Esophagus squamous epithelium (tissue), 5 donors: ENCODE measurements at places on chromosomes 3 and 15.

- DNase-seq = no peak
- H3K36me3 ChIP-seq = no peaks in the 10 kb centered on the region
- H3K4me3 ChIP-seq = peak overlapping the region; percentile 71
Measured at GRCh38 chr15:52020221-52021085, 1.4 kb downstream of the MAPK6 start.

- DNase-seq = no peak
- no peaks in the 10 kb centered on the region for H3K27me3 ChIP-seq
- peaks cover 30% of the 10 kb centered on the region for H3K36me3 ChIP-seq
Measured at GRCh38 chr15:98958918-98959639, 48.5 kb downstream of the PGPEP1L start.

DNA sequence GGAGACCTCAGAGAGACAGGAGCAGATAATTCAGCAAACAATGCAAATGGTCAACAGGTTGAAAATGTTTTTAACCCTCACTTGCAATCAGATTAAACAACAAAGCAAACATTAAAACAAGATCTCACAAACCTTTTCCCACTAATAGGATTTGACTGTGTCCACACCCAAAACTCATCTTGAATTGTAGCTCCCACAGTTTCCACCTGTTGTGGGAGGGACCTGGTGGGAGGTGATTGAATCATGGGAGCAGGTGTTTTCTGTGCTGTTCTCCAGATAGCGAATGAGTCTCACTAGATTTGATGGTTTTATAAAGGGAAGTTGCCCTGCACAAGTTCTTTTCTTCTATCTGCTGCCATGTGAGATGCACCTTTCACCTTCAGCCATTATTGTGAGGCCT lies 1.3 kb upstream of the LYSMD4 start:
- no peak overlapping the region for H3K4me3 ChIP-seq
- no peak overlapping the region for H3K27ac ChIP-seq
- H3K27me3 ChIP-seq = no peaks in the 10 kb centered on the region
- DNase-seq = no peak
- peaks cover 18% of the 10 kb centered on the region for H3K4me1 ChIP-seq

- no peaks in the 10 kb centered on the region for H3K27me3 ChIP-seq
- no peak for DNase-seq
- no peaks in the 10 kb centered on the region for H3K36me3 ChIP-seq
Measured at GRCh38 chr3:17077606-17078005, 192.9 kb downstream of the PLCL2 start.

DNA sequence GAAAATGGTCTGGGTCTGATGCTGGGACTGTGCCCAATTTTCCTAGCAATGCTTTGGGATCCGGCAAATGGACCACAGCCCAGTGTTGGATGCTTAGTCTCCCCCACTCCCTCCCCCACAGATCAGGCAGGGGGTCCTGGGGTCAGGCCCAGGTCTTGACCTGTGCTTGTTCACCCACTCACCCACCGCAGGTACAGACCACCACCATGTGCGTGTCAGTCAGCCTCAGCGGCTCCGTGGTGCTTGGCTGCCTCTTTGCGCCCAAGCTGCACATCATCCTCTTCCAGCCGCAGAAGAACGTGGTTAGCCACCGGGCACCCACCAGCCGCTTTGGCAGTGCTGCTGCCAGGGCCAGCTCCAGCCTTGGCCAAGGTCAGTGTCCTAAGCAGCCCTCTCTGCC lies 10.6 kb downstream of the GRM2 start:
- no peaks in the 10 kb centered on the region for H3K4me1 ChIP-seq
- no peak for DNase-seq
- no peaks in the 10 kb centered on the region for H3K36me3 ChIP-seq
- no peak overlapping the region for H3K27ac ChIP-seq
- no peak overlapping the region for H3K4me3 ChIP-seq

GRCh38 chr15:99090011-99090699 lies 14.7 kb upstream of the SYNM start:
- no peak overlapping the region for H3K4me3 ChIP-seq
- no peaks in the 10 kb centered on the region for H3K36me3 ChIP-seq
- no peak overlapping the region for H3K27ac ChIP-seq
- peaks cover 10% of the 10 kb centered on the region for H3K4me1 ChIP-seq
- H3K27me3 ChIP-seq = no peaks in the 10 kb centered on the region

DNA sequence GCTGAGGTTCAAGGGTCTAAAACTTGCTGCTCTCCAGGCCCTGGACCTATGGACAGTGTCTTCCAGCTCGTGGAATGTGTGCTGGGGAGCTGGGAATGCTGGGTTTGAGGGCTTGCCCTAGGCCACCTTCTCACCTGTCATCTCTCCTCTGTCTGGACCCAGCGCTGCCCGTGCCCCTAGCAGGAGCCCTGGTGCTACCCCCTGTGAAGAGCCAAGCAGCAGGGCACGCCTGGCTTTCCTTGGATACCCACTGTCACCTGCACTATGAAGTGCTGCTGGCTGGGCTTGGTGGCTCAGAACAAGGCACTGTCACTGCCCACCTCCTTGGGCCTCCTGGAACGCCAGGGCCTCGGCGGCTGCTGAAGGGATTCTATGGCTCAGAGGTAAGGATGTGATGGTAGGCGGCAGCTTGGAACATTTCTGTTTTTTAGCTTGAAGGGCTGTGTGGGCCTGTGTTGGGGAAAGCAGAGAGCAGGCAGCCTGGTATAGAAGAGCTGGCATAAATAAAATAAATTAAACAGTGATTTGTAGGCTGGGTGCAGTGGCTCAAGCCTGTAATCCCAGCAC lies 5.1 kb downstream of the CHRD start:
- H3K36me3 ChIP-seq = no peaks in the 10 kb centered on the region
- no peaks in the 10 kb centered on the region for H3K27me3 ChIP-seq
- DNase-seq = no peak
- no peak overlapping the region for H3K27ac ChIP-seq
- no peak overlapping the region for H3K4me3 ChIP-seq

- no peak overlapping the region for H3K27ac ChIP-seq
- no peak overlapping the region for H3K4me3 ChIP-seq
- H3K27me3 ChIP-seq = no peaks in the 10 kb centered on the region
- H3K36me3 ChIP-seq = no peaks in the 10 kb centered on the region
- H3K4me1 ChIP-seq = no peaks in the 10 kb centered on the region
- DNase-seq = no peak
Measured at GRCh38 chr3:4939276-4939675, 40.0 kb upstream of the BHLHE40 start.

DNA sequence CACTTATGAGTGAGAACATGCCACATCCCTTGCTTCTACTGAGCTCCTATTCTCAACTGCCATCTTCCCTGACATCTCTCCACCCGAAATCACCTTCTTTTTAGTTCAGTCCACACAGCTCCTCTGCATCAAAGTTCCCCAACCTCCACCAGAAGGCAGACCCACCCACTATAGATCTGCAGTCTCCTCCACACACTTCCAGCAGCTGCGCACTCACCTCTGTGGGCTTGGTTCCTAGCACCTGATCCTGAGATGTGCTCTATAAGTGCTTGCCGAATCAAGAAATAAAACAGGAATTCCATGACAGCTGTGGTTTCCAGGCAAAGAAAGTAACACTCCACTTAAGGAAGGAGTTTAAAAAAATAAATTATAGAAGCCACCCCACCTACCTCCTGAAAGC lies 85.4 kb downstream of the TRANK1 start:
- DNase-seq = no peak
- H3K27ac ChIP-seq = no peak overlapping the region
- H3K36me3 ChIP-seq = peaks cover 7% of the 10 kb centered on the region
- H3K4me1 ChIP-seq = no peaks in the 10 kb centered on the region

DNA sequence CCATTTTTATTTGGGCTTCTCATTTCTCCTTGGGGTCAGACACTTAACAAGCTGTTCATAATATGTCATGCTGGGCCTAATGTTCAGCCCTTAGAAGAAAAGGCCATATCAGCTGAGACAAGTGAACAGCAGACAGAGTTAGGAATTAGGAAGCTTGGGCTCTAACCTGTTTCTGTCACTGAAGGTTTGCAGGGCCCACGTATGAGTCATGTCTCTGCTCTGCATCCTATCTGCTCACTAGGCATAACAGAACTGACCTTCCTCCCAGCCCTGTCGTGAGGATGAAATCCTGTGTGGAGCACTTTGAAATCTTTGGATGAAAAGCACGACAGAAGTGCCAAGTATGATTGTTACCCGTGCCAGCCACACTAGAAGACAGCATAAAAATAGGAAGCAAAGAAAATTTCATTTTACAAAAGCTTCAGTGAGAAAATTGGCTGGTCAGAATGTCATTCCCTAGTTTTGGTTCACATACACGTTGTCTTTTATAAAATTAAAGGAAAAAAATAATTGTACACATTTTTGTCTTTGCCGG lies 26.5 kb upstream of the CD47 start:
- no peak overlapping the region for H3K27ac ChIP-seq
- no peak for DNase-seq
- H3K4me1 ChIP-seq = peaks cover 2% of the 10 kb centered on the region
- H3K36me3 ChIP-seq = no peaks in the 10 kb centered on the region
- no peak overlapping the region for H3K4me3 ChIP-seq

- H3K36me3 ChIP-seq = no peaks in the 10 kb centered on the region
- no peak for DNase-seq
- no peak overlapping the region for H3K27ac ChIP-seq
Measured at GRCh38 chr3:129106320-129106719, 15.3 kb downstream of the RAB43 start.

GRCh38 chr3:48466386-48467109 lies 20.0 kb downstream of the ATRIP start:
- H3K4me1 ChIP-seq = peaks cover 73% of the 10 kb centered on the region
- peak overlapping the region; percentile 51 for H3K4me3 ChIP-seq
- peaks cover 20% of the 10 kb centered on the region for H3K36me3 ChIP-seq
- no peak for DNase-seq

GRCh38 chr15:33396475-33396874 lies 85.7 kb downstream of the RYR3 start:
- H3K27ac ChIP-seq = no peak overlapping the region
- H3K36me3 ChIP-seq = no peaks in the 10 kb centered on the region
- no peak overlapping the region for H3K4me3 ChIP-seq
- DNase-seq = no peak
- H3K4me1 ChIP-seq = no peaks in the 10 kb centered on the region

GRCh38 chr15:73927476-73928240 lies 1.4 kb downstream of the LOXL1 start:
- no peaks in the 10 kb centered on the region for H3K27me3 ChIP-seq
- H3K4me3 ChIP-seq = peak overlapping the region; percentile 50
- DNase-seq = no peak
- H3K36me3 ChIP-seq = no peaks in the 10 kb centered on the region

DNA sequence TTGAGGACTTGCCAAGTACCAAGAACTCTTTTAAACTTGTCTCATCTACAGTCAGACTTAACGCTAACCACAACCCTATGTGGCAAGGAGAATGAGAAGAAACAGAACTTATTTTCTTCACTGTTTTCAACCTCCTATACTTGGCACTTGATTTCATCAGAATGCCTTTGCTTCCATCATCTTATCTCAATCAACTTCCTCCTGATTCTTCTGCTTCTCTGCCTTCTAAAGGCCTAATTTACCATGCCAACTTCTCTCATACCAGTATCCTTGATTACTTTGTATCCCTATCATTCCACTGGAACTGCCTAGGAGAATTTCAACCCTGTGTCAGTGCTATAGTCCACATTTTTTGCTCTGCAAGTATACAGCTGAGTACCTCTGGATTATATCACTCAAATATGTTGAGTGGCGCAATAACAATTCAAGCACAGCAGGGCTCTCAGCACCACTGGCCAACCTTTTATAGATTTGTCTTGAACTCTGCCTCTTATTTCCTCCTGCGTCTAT lies 413.6 kb downstream of the ROBO1 start:
- H3K36me3 ChIP-seq = no peaks in the 10 kb centered on the region
- H3K27ac ChIP-seq = no peak overlapping the region
- H3K27me3 ChIP-seq = no peaks in the 10 kb centered on the region

GRCh38 chr3:77040216-77040615 lies 317 bp downstream of the ROBO2 start:
- peaks cover 48% of the 10 kb centered on the region for H3K27me3 ChIP-seq
- H3K36me3 ChIP-seq = no peaks in the 10 kb centered on the region
- no peak for DNase-seq
- peak overlapping the region; percentile 72 for H3K4me3 ChIP-seq
- H3K4me1 ChIP-seq = peaks cover 8% of the 10 kb centered on the region

GRCh38 chr3:184117636-184118035 lies 17.5 kb upstream of the EIF2B5 start:
- no peak for DNase-seq
- no peaks in the 10 kb centered on the region for H3K36me3 ChIP-seq
- H3K4me3 ChIP-seq = no peak overlapping the region
- H3K27me3 ChIP-seq = no peaks in the 10 kb centered on the region

GRCh38 chr3:126889276-126890201 lies 93.4 kb upstream of the PLXNA1 start:
- H3K27me3 ChIP-seq = no peaks in the 10 kb centered on the region
- no peaks in the 10 kb centered on the region for H3K36me3 ChIP-seq
- H3K4me1 ChIP-seq = no peaks in the 10 kb centered on the region
- DNase-seq = no peak
- H3K4me3 ChIP-seq = no peak overlapping the region

DNA sequence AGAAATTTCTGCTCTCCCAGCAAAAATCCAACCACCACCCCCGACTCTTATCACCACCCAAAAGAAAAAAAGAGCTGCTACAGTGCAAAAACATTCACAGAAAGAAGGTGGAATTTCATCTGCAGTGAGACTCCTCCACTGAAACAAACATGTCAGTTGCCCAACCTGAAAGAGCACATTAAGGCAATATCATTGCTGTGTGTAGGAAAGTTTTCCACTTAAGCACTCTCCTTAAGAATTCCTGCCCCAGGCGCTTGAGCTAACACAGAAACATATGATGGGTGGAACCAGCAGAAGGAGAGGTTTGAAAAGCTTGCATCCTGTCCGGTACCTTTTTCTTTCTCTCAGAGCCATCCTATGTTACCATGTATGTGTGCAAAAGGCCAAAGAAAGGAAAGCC lies 200.8 kb upstream of the GADL1 start:
- H3K4me3 ChIP-seq = no peak overlapping the region
- no peak for DNase-seq
- H3K36me3 ChIP-seq = no peaks in the 10 kb centered on the region
- H3K4me1 ChIP-seq = no peaks in the 10 kb centered on the region
- H3K27ac ChIP-seq = no peak overlapping the region
- no peaks in the 10 kb centered on the region for H3K27me3 ChIP-seq

- no peaks in the 10 kb centered on the region for H3K4me1 ChIP-seq
- H3K27me3 ChIP-seq = no peaks in the 10 kb centered on the region
- H3K27ac ChIP-seq = no peak overlapping the region
- DNase-seq = no peak
- H3K4me3 ChIP-seq = no peak overlapping the region
- no peaks in the 10 kb centered on the region for H3K36me3 ChIP-seq
Measured at GRCh38 chr3:26084629-26085028, 294.7 kb downstream of the OXSM start.

GRCh38 chr3:128936341-128936740 lies 56.9 kb downstream of the ACAD9 start:
- H3K4me3 ChIP-seq = no peak overlapping the region
- no peaks in the 10 kb centered on the region for H3K36me3 ChIP-seq
- no peaks in the 10 kb centered on the region for H3K4me1 ChIP-seq
